ENCODE measurements at places on chromosomes 5 and 9. TPM values are rescaled to one million over a fixed set of nuclear protein-coding genes. Genes with fewer than 3 reads are reported as not detected.
A peak's percentile ranks its signal among the peaks of the same experiment; 100 is the strongest.

GRCh38 chr5:139658928-139659667 is 10.9 kb downstream of the CXXC5 start:
- peaks cover 77% of the 10 kb centered on the region for H3K4me1 ChIP-seq
- no peaks in the 10 kb centered on the region for H3K36me3 ChIP-seq
- DNase-seq = no peak
- H3K27me3 ChIP-seq = no peaks in the 10 kb centered on the region
- H3K27ac ChIP-seq = peak overlapping the region; percentile 93
- peak overlapping the region; percentile 27 for H3K4me3 ChIP-seq

GRCh38 chr9:18146329-18146728 is 327.6 kb upstream of the ADAMTSL1 start:
- no peaks in the 10 kb centered on the region for H3K4me1 ChIP-seq
- H3K4me3 ChIP-seq = no peak overlapping the region

DNA sequence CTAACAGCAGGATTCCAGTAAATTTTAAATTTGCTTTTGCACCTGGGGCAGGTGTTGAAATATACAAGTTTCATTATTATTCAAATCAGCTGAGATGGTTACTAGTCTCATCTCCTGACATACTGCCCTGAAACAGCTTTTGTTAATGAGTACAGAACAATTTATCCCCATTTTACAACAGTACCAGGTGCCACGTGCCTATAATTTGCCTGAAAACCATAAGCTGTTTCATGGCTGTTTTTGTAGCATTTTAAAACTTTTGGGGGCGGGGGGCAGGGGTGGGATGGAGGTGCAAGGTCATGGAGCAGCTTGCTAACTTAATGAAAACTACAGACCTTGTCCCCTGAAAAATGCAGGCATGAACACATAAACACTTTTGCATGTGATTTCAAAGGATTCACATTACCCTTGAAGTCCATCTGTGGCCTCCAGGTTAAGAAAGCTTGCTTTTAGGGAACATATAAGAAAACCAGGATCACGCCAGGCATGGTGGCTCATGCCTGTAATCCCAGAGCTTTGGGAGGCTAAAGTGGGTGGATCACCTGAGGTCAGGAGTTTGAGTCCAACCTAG is 42.1 kb downstream of the TIMD4 start:
- no peaks in the 10 kb centered on the region for H3K27me3 ChIP-seq
- DNase-seq = no peak
- no peaks in the 10 kb centered on the region for H3K4me1 ChIP-seq
- no peaks in the 10 kb centered on the region for H3K36me3 ChIP-seq
- H3K4me3 ChIP-seq = no peak overlapping the region

GRCh38 chr5:107808671-107809137 is 138.0 kb upstream of the EFNA5 start:
- H3K4me3 ChIP-seq = no peak overlapping the region
- no peaks in the 10 kb centered on the region for H3K36me3 ChIP-seq
- no peaks in the 10 kb centered on the region for H3K4me1 ChIP-seq
- DNase-seq = no peak
- H3K27me3 ChIP-seq = no peaks in the 10 kb centered on the region
- H3K27ac ChIP-seq = no peak overlapping the region

DNA sequence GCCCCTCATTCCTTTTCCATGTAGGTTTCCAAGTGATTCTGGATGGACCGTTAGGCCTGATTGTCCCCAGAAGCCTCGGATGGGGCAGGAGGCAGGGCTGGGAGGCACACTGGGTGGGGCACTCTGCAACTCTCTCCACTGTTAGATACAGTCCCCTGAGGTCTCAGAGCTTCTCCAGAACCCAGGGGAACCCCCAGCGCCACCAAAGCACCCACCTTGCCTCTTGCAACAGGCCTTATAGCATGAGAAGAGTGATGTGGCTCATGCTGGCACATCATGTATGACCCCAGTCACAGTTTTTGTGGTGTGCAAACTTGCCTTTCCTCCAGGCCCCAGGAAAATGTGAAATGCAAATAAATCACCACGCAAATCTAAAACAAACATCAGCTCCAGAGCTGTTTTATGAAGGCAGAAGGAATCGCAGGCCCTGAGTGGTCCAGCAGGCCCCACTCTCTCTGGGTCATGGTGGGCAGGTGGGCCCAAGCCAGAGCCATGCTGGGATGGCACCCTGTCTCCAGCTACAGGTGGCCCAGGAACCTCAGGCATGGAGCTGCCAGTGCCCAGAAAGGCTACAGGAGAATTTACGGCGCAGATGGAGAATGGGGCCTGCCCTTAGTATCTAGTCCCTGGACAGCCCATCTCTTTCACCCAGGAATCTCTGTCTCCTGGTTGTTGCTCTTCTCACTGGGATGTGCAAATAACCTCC is 36.3 kb upstream of the CDKN2AIPNL start:
- H3K27ac ChIP-seq = no peak overlapping the region
- H3K4me3 ChIP-seq = no peak overlapping the region
- H3K36me3 ChIP-seq = no peaks in the 10 kb centered on the region
- DNase-seq = peak; percentile 28
- no peaks in the 10 kb centered on the region for H3K4me1 ChIP-seq

DNA sequence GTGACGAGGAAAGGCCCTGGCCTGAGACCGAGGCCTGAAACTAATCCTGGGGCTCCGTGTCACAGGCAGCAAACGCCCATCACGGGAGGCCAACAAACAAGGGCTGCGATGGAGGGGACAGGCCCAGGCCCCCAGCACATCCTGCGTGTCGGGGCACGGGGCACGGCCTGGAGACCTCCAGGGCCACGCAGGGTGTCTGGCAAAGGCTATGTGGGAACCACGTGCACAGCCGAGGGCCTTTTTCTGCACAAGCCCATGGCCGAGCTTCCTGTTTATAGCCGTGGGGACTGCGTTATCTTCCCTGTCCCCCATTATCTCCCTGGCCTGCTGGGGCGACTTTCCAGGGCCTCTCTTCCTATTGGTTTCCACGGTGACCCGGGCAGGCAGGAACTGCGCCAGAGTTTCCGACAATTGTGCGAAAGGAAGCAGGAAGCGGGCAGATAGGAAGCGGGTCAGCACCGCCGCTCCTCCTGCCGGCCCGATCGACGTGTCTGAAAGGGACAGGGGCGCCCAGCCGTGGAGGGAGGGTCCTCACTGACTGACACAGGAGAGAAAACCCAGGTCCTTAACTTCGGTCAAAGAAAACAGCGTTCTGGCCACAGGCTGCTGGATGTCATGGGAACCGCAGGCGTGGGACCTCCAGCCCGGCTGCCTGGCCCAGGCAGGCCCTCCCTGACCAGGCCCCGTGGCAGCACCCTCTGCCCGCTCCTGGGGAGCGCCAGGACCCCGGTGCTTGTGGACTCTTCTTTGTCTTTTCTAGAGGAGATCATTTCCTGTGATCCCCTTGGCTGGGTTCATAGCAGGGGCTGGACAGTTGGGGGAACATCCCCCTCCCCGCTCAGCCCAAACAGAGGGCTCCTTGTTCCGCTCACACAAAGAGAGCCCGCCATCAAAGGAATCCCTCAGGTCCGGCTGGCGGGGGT is 29.1 kb upstream of the SEC16A start:
- no peaks in the 10 kb centered on the region for H3K27me3 ChIP-seq
- H3K27ac ChIP-seq = peak overlapping the region; percentile 64
- peaks cover 96% of the 10 kb centered on the region for H3K36me3 ChIP-seq
- peak; percentile 78 for DNase-seq

- H3K27me3 ChIP-seq = no peaks in the 10 kb centered on the region
- no peak overlapping the region for H3K4me3 ChIP-seq
- H3K36me3 ChIP-seq = no peaks in the 10 kb centered on the region
- no peak overlapping the region for H3K27ac ChIP-seq
These were observed 36.8 kb upstream of the STARD4 start for GRCh38 chr5:111548992-111549649.

DNA sequence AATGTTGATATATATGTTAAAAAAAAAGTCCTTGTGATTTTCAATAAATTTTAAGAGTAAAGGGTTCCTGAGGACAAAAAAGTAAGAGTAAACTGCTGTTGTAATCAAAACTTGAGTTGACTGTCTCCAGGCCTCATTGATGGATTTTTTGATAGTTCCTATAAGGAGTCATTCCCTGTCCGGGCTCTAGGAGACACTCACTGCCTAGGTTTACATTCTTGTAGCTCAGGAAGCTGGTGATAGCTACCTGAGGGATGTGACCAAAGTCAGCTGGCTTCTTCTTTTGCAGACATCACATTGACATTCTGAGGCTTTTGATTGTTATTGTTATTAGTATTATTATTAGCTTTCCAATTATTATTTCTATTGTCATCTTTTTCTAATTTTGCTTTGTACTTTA is 116.5 kb upstream of the FBXL7 start:
- no peaks in the 10 kb centered on the region for H3K36me3 ChIP-seq
- DNase-seq = no peak
- H3K27ac ChIP-seq = no peak overlapping the region
- no peaks in the 10 kb centered on the region for H3K27me3 ChIP-seq

GRCh38 chr9:97475059-97475458 is 26.4 kb upstream of the TMOD1 start:
- no peaks in the 10 kb centered on the region for H3K27me3 ChIP-seq
- no peaks in the 10 kb centered on the region for H3K4me1 ChIP-seq
- DNase-seq = no peak
- H3K27ac ChIP-seq = no peak overlapping the region
- H3K4me3 ChIP-seq = no peak overlapping the region

DNA sequence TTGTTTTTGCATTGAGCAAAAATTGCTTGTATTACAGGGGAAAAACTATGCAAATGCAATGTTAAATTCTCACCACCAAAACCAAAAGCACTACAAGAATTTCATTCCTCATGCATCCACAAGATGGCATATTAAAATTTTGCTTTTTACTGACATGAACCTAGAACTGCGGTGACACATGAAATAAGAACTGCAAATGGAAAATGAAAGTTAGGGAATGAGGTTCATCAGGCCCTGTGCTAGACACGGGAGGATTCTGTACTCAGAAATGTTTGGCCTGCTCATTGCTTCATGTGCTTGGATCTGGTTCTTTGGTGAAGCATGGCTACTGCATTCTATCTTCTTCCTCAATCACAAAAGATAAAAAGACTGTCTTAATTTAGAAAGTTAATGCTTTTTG is 9.1 kb upstream of the RFK start:
- H3K27ac ChIP-seq = no peak overlapping the region
- H3K4me3 ChIP-seq = no peak overlapping the region
- H3K36me3 ChIP-seq = no peaks in the 10 kb centered on the region
- no peak for DNase-seq

DNA sequence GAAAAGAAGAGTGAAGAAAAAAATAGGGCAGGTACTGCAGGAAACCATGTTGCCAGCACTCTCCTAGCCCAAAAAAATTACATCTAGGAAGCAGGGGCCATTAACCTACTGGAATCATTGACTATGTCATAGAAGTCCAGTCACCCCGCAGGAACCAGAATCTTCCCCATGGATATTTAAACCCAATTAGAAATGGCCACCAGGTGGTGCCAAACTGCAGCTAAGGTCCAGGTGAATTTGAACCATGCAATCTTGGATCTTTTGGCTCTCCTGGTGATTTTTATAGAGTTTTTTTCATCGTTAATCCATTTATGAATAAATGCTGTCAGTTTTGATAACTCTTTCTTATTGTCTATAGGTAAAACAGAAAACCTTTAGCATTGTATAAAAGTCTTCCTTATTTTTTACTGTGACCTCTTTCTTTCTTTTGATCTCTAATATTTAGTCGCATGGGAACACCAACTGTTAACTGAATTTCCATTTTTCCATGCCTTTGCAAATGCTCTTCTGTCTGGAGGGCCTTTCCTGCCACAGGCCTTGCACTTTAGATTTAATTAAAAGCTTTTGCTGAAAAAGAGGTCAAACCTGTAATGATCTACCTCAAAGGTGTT is 147.5 kb upstream of the FGF10 start:
- H3K4me3 ChIP-seq = no peak overlapping the region
- H3K4me1 ChIP-seq = no peaks in the 10 kb centered on the region
- no peak overlapping the region for H3K27ac ChIP-seq
- no peaks in the 10 kb centered on the region for H3K36me3 ChIP-seq

DNA sequence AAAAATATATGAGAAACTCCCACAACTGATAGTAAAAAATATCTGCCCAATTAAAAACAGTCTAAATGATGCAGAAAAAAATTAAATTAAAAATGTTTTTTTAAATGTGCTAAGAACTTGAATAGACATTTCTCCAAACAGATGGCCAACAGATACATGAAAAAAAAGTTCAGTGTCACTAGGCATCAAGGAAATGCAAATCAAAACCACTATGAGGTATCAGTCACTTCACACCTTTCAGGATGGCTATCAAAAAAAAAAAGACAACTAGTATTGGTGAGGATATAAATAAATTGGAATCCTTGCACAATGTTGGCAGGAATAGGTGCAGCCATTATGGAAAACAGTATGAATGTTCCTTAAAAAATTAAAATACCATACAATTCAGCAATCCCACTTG is 16.6 kb downstream of the ZNF131 start:
- no peak overlapping the region for H3K4me3 ChIP-seq
- H3K4me1 ChIP-seq = no peaks in the 10 kb centered on the region
- no peak overlapping the region for H3K27ac ChIP-seq
- no peaks in the 10 kb centered on the region for H3K27me3 ChIP-seq

DNA sequence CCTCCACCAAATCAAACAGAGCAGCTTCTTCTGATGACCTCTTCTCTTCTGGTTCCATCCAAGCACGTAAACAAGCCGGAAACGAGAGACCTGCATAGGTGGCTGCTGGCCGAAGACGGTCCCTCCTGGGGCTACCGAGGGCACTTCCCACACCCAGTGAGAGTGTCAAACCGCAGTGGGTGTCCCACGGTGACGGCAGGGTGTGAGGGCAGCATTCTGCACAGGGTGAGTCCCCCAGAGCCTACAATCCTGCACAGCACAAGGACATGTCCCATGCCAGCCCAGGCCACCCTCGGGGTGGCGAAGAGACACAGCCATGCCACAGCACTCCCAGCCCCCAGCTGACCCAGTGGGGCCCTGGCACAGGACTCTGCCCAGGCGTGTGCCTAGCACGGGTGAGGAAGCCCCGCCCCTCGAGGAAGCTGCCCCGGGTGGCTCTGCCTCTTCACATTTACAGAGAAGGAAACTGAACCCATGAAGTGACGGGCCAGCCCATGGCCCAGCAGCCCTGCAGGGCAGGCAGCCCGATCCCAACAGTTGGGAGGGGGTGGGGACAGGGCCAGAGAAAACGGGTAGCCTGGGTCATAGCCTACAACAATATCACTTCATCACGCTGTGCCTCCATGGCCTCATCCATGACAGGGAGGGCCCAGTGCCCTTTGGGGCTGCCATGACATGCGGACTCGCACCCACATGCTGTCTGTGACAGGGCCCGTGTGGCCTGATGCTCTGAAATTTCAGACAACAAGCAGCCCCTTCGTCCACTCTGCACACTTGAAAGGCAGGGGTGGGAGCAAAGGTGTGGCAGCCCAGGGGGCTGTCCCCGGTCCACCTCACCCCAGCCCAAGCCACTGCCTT is 43.2 kb downstream of the SEMA4D start:
- no peak overlapping the region for H3K27ac ChIP-seq
- no peaks in the 10 kb centered on the region for H3K27me3 ChIP-seq
- no peaks in the 10 kb centered on the region for H3K36me3 ChIP-seq

GRCh38 chr9:121073038-121073437 is 1.7 kb upstream of the CNTRL start:
- DNase-seq = peak; percentile 88
- no peaks in the 10 kb centered on the region for H3K27me3 ChIP-seq
- H3K4me3 ChIP-seq = no peak overlapping the region
- no peaks in the 10 kb centered on the region for H3K36me3 ChIP-seq
- no peaks in the 10 kb centered on the region for H3K4me1 ChIP-seq

- no peaks in the 10 kb centered on the region for H3K36me3 ChIP-seq
- H3K27ac ChIP-seq = no peak overlapping the region
- H3K27me3 ChIP-seq = no peaks in the 10 kb centered on the region
These were observed 177.9 kb upstream of the FST start for GRCh38 chr5:53302529-53302928.

Gene LOX
- total RNA-seq = 6.8 TPM

Gene MARCOL
- 1.8 TPM for total RNA-seq

Gene WNT8A
- not detected for total RNA-seq

Gene FAM81B
- total RNA-seq = not detected

Gene NPR3
- 7.2 TPM for total RNA-seq

Gene HEMGN
- total RNA-seq = not detected

Gene FCN2
- not detected for total RNA-seq
